ENCODE measurements at places on chromosomes 3 and 15.

DNA sequence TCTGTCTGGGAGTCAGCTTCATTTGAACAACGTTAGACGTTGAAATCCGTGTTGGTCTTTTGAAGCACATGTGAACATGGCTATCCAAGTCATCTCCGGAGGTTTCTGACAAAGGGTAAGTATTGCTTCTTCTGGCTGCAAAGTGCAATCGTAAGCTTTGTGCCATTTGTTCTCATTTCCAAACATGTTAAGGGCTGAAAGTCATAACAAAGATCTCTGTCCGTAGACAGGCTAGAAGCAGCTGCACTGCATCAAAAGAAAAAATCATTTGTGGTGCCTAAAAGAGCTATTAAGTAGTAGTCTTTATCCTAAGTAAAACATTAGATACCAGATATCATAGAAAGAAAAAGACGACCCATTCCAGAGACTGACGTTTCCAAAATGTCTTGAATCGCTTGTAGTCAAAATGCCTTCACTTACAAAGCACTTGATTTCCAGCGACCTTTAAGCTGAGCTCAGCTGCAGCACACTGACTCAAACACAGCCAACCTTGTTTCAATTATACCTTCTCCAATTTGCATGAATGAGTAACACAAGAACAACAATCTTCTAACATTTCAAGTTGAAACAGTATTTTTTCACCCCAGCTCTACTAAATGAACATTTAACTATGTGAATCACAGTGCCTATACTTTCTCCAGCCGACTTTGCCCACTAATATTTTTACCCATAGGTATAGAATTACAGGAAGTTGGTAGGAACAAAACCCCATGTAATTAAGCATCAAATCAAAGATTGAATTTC, 76.6 kb downstream of the NEDD4 start:
- peak; percentile 70 for DNase-seq

GRCh38 chr15:53031469-53031868, 241.3 kb upstream of the ONECUT1 start:
- DNase-seq = no peak

- no peak for DNase-seq
These were observed 180.8 kb downstream of the ADAMTS17 start for GRCh38 chr15:100160953-100161352.

GRCh38 chr3:170117134-170117533, 64.4 kb downstream of the PHC3 start:
- DNase-seq = peak; percentile 26

DNA sequence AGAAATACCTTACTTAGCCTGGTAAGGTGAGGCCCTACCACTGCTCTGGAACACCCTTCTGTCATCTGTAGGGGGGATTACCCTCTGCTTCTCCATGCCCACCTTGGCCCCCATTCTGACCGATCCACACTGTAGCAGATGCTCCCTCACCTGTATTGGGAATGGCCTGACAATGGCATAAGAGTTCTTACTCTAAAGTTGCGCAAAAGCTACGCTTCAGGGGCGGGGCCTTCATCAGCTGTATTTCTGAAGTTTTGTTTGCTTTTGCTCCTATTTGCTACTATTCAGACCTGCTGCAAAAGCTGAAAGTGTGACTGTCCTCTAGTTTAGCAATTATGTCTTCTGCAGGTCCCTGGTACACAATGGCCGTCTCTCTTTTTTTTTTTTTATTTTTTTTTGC, 252.6 kb downstream of the TLE3 start:
- DNase-seq = no peak

- no peak for DNase-seq
These were observed 9.2 kb upstream of the ACSBG1 start for GRCh38 chr15:78243491-78243941.

Data from mesenchymal stem cell (in vitro differentiated cells and primary cell).